ENCODE measurements at places on chromosomes 5 and 9.

DNA sequence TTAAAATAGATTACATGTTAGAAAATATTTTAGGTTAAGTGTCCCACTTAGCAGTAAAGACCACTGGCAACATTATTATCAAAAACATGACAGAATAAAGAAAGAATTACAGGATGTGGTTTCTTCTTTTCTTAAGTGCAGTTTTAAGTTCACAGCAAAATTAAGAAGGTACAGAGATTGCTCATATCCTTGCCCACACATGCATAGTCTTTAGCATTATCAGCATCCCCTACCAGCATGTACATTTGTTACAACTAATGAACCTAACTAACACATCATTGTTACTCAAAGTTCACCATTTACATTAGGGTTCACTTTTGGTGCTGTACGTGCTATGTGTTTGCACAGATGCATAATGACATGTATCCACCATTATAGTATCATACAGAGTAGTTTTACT is 837.7 kb upstream of the CDH9 start:
- no peak for DNase-seq

DNA sequence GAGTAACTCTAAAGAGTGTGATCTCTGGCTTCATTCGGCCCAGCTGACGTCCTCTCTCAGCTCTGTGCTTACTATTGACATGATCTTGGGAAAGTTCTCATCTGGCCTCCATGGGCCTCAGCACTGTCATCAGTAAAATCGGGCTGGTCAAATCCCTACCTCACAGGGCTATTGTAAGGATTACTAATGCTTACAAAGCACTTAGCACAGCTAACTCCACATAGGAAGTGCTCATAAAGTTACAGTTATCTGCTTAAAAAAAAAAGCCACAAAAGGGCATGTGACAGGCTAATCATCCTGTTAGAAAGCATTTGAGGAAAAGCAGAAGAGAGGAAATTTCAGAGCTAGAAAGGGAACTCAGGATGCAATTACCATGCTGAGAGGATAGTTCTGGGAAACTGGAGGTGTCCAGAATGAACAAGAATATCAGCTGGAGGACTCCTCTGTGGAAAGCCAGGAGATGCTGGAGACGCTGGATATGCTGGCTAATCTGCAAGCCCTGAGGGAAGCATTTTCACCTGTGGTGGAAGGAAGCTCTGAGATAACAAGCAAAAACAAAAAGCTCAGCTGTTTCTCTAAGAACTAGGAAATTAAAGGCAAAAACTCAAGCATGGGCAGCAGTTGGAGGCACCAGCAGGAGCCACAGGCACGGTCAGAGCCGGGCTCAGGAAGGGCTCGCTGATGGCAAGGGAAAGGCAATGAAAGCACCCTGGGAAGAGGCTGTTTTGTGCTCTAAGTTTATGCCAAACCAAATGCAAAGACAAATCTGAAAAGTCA is 4.4 kb upstream of the BHMT start:
- DNase-seq: no peak

GRCh38 chr9:88775037-88775471 is 216.2 kb upstream of the S1PR3 start:
- DNase-seq: no peak

GRCh38 chr5:82406205-82406773 is 128.1 kb upstream of the RPS23 start:
- DNase-seq: no peak

GRCh38 chr5:137710086-137710485 is 25.8 kb downstream of the KLHL3 start:
- no peak for DNase-seq

GRCh38 chr9:131977109-131977838 is 102.4 kb downstream of the MED27 start:
- DNase-seq: no peak

DNA sequence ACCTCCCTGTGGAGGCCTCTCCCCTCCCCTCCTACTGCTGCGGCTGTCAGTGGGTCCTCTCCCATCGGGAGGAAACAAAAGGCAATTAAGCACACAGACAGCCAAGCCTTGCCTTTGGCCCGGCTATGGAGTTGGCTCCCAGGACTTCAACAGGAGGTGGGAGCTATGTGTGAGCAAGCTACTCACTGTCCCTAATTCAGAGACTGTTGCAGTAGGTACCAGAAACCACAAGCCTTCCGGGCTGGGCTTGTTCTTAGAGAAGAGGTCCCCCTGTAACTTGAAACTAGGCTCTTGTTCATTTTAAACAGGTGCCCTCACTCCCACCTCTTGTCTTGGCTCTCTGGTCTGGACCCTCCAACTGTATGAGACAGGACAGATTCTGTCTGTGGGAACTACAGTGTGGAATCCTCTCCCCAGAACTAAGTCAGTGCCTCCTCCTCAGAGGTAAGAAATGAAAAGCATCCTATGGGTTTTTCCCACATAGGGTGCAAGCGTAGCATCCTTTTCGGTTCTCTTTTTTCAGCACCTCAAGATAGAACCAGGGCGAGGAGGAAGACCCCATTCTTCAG is 561.1 kb downstream of the EBF1 start:
- DNase-seq: no peak

DNA sequence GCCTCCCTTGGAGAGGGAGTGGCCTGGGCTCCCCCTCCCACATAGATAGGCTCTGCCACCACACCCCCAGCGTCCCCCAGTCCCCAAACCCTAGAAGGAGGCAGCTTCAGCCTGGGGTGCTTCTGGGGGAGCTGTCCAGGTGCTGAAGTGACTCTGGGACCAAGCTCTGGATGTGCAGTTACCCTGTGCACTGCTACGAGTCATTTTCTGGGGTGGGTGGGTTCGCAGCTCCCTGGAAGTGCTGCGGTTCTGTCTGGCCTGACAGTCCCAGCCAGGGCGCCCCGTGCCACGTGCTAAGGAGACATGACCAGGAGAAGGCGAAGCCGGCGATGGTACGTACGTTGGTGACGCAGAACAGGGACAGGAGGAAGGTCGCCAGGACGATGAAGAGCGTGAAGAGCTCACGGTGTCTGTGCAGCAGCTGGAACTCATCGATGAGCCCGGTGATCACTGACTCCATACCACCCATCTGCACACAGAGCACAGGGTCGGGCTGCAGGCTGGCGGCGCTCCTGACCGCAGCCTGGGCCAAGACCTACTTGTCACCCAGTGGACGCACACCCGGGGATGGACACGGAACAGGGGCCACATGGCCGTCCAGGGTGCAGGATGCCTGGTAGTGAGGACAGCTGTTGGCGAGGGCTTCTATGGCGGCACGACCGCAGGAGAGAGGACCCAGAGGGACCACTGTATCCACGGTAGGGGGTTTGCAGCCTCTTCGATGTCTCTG is 35.7 kb downstream of the SLC6A3 start:
- no peak for DNase-seq

DNA sequence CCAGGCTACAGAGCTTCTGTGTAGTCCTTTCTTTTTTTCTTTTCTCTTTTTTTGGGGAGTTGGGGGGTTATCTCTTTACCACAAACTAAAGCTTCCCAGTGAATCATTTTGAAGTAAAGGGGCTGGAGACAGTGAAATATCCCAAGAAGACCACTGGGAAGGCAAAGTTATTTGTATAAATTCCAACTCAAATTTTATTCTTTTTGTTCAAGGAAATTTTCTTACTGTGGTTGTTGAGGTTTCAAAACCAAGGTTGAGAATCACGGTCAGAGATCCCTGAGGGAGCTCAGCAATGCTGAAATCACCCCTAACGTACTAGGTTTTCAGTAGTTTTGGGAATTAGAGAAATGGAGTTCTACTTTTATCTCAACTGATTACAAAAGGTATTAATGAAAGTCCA is 175.7 kb downstream of the ARHGEF28 start:
- no peak for DNase-seq

- no peak for DNase-seq
These were observed 31.7 kb downstream of the BASP1 start for GRCh38 chr5:17249029-17249634.

GRCh38 chr9:35682520-35683315 is 7.0 kb downstream of the TPM2 start:
- no peak for DNase-seq

GRCh38 chr5:150209099-150209635 is 19.3 kb downstream of the SLC6A7 start:
- DNase-seq: no peak

DNA sequence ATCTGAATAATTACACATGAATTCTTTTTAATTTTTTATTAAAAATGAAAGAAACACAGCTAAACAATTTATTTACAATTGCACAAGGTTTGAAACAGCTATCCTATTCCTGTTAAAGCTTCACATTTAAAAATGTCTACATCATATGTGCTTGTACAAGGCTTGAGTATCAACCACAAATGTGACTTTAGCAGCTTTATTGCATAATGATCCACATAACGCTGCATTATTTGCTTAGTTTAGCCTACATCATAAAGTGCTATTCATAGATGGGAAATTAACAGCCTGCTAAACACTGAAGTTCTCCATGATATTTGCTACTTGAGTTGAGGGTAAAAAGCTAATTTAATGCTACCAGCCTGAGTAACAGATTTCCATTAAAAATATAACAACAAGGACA is 45.0 kb downstream of the TRIM36 start:
- DNase-seq: no peak

GRCh38 chr9:82489201-82489821 is 500.7 kb downstream of the SPATA31D1 start:
- DNase-seq: no peak

- DNase-seq: no peak
These were observed 69.0 kb upstream of the CPLX2 start for GRCh38 chr5:175802361-175802760.

GRCh38 chr5:151477101-151477500 is 29.7 kb downstream of the SLC36A1 start:
- DNase-seq: no peak

DNA sequence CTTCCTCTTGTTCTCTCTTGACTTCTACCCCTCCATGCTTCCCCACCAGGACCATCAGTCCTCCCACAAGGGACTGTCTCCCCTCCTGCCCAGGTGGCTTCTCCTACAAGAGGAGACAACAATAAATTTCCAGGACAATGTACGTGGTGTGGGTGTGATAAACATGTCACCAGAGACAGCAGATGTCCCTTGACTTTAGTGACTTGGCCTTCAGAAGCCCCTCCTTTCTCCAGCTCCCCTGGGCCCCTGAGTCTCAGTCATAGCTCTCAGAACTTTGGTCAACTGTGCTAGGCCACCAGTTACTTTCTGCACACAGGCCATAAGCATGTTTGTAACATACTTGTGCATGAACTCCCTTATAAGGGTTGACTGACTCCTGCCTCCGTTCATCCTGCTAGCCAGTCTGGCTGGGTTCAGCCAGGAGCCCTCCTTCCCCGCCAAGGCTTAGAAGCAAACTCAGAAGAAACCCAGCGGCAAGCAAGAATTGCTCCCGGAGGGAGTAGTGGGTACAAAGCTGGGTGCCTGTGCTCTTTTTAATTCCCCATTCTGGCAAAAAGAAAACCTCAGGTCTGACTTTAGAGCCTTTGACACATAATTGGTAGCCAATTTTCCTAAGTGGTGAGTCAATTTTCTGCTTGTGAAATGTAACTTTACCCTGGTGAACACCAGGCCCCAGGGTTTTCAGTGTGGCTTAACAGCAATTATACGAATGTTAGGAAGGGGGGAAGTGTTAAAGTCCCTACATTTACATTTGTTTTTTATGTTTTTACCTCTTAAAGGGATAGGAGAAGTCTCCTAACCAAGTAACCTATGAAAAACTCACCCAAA is 49.2 kb downstream of the EBF1 start:
- no peak for DNase-seq

GRCh38 chr5:36403632-36404311 is 102.1 kb upstream of the RANBP3L start:
- no peak for DNase-seq

DNA sequence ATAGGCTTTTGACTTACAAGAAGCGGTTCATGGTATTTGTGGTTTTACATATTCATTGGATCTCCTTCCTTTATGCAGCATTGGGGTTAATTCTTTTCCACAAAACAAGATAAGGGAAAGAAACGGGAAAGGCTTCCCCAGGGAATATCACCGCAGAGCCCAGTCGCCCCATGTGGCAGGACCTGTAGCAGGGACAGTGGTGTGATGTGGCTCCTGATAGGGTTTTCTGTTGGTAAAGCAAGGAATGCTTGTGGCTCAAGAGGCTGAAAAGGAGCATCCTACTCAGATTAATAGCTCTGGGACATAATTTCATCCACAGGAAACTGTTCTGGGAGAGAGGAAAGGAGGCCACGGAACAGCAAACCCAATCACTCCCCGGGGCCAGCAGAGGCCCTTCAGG is 699.9 kb downstream of the MTRR start:
- DNase-seq: no peak

DNA sequence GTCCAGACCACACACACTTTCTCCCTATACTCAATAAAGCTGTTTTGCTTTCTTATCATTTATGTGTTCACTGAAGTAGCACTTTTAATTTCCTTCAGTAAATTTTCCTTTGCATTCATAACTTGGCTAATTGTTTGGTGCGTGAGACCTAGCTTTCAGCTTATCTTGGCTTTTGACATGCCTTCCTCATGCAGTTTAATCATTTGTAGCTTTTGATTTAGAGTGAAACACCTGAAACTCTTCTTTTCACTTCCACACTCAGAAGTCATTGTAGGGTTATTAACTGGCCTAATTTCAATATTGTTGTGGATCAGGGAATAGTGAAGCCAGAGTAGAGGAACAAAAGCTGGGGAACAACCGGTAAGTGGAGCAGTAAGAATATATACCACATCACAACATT is 114.7 kb downstream of the ST8SIA4 start:
- no peak for DNase-seq

GRCh38 chr9:136283291-136284235 is 20.3 kb downstream of the CCDC187 start:
- DNase-seq: peak; percentile 45

DNA sequence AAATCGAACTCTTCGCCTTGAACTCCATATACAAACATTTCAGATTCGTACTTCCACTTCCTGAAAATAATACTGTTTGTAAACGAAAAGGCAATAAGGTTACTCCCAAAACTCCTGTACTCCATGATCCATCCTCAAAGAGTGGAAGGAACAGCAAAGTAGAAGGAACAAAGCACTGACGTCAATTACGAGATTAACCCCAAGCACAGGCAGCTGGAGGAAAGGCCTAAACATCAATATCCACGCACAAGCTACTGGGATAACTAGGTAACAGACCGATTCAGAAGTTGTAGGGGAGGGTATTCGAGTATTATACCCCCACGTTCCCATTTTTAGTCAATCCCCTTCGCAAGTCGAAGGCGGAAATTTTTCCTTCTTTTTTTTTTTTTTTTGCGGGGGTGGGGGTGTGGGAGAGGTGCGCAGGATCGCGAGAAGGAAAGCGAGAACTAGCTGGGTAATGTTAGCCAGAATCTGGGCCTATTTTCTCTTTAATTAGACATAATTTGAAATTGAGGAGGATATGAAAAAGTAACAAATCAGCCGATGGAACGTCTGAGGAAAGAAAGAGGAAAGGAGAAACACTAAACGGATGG is 909 bp downstream of the AFF4 start:
- no peak for DNase-seq

GRCh38 chr5:16916262-16916878 is 19.7 kb downstream of the MYO10 start:
- no peak for DNase-seq

GRCh38 chr9:79955300-79955699 is 383.5 kb downstream of the TLE4 start:
- DNase-seq: no peak

DNA sequence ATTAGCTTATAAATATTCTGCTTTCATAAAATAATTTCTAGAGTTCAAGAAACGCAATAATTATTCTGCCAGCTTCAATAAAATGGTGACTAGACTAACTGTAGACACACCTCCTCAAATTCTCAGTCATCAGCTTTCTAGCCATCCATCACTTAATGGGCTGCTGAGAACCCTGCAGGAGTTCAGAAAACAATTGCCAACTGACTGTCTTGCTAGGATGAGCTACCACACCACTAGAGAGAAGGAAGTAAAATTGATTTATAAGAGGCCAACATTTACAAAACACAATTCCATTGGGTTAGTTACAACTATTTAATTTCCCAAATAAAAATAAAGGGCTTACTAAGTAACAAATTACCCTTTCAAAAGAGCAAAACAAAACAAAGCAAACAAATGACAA is 126.5 kb upstream of the PAPPA start:
- no peak for DNase-seq
